ENCODE measurements at places on chromosomes 13 and 19. TPM values are rescaled to one million over a fixed set of nuclear protein-coding genes. Genes with fewer than 3 reads are reported as not detected.

OR10H1 gene
- not detected for total RNA-seq

TMEM86B gene
- total RNA-seq, result 1.0 TPM

RINL gene
- 9.9 TPM for total RNA-seq

ERCC2 gene
- 10.5 TPM for total RNA-seq

RNF17 gene
- not detected for total RNA-seq

ALOX5AP gene
- 0.11 TPM for total RNA-seq

CYP2A6 gene
- not detected for total RNA-seq

NKG7 gene
- not detected for total RNA-seq

SIGLEC10 gene
- not detected for total RNA-seq

SNAPC2 gene
- 4.1 TPM for total RNA-seq

ITGBL1 gene
- total RNA-seq, result 16.3 TPM

SIGLEC12 gene
- not detected for total RNA-seq
